ENCODE measurements at places on chromosomes 7 and 10.
A peak's percentile ranks its signal among the peaks of the same experiment; 100 is the strongest.

- peak; percentile 43 for DNase-seq
These were observed at the start of gene FGL2 for GRCh38 chr7:77199013-77199966. TSS of gene FGL2 (minus strand) at chr7:77199819. CDS start at chr7:77199793, 26 bp downstream.

- no peak for DNase-seq
These were observed 225.4 kb downstream of the PAXIP1 start for GRCh38 chr7:154777489-154777888.

- no peak for DNase-seq
These were observed 5.9 kb upstream of the CFAP69 start for GRCh38 chr7:90239050-90239449.

DNA sequence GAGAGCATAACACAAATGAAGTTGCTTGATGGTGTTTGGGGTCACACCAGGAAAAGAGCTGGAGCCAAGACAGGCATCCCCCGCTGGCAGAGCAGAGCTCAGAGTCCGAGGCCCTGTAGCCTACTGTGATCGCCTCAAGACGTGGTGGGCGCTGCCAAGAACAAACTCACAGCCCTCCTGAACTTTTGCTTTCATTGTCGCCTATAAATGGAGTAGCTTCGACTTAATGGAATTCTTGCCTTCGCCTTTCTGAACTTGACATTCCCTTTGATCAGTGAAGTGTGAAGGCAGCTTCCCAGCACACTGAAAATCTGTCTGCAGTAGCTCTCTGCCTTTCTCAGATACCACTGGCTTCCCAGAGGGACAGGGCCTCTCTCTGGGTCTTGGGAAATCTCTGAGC lies 21.3 kb downstream of the CPXM2 start:
- DNase-seq, result peak; percentile 30

GRCh38 chr7:74012842-74013249 lies 15.1 kb upstream of the ELN start:
- no peak for DNase-seq

- DNase-seq, result no peak
These were observed 26.8 kb upstream of the CDK14 start for GRCh38 chr7:90569368-90569767.

DNA sequence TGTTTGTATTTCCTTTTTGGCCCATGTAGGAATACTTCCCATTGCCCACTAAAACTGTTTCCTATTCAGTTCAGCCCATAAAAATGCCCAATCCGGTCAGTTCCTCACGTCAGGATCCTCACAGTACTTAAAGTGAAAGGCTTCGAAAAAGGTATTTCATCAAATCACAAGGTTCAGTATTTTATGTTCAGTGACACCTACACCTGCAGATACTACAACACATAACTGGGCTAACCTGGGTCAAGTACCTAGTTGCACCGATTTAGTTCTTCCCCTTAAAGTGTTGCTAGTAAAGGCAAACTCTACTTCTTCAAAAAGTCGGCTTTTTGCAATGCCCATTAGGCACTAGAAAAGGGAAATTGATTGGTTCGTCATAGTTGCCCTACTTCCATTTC lies 1.1 kb downstream of the SNX13 start:
- peak; percentile 17 for DNase-seq

DNA sequence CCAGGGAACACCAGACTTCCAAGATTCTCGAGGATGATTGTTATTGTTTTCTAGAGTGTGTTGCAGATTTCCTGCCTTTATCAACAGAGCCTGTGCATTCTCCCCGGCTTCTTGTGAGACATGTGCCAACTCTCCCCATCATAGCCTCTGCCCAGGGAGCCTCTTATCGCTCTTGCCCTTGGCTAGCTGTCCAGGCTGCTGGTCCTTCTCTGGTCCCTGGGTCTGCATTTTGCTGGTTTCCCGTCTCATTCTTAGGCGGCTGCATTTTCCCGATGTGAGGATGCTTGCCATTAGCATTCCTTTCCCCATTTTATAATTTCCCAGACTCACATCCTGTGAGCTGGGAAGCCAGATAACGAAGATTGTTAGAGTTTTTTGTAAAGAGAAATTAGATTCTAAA lies 15.2 kb downstream of the SLC13A4 start:
- no peak for DNase-seq

- DNase-seq, result no peak
These were observed 37.3 kb downstream of the TET1 start for GRCh38 chr10:68597407-68597806.

DNA sequence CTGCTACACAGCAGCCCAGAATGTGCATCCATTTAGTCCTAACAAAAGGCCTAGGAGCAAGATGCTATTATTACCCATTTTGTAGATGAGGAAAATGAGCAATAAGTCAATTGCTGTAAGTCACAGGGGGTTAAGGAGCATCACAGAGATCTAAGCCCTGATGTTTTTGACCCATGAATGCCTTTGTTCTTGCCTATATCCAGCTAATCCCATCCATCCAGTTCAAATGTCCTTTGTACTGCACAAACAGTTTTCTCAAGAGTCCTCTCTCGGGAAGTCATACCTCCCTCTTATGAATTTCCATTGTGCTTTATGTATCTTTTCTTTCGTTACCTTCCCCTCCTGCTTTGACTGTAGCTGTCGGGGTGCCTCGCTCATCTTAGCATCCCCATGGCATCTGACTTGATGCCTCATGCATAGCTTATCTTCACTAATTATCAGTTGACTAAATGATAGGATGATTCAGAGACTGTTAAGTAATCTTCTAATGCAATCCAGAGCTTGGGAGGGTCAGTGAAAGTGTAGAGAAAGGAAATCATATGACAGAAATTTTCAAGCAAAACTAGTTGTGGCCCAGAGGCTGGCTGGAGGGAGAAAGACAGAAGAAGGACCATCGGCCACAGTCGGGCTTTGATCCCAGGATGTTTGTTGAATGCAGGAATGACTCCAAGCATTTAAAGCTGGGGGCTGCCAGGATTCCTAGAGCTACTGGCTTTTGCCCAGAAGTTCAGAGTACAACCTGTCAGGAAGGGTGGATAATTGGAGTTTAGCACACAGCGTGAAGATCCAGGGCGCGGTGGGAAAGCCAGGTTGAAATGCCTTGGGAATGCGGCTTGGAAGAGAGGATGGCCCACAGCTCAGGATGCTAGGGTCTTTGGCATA lies 23.5 kb downstream of the BLVRA start:
- DNase-seq, result peak; percentile 75

DNA sequence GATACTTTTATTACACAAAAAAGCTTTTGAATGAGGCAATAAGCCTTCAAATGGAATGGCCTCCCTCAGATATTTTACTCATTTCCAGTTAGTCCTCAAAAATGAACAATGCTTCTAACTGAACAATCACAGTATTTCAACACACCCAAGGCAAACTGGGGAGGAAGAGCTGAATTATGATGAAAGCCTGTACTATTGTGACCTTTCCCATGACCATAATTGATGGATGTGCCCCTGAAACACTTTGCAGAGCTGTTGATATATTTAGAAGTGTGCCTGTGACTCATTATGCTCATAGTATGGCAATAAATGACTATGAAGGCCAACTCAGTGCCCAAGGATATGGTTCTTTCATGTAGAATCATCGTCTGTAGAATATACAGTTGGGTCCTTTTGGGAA lies 248.1 kb downstream of the AHR start:
- peak; percentile 87 for DNase-seq

DNA sequence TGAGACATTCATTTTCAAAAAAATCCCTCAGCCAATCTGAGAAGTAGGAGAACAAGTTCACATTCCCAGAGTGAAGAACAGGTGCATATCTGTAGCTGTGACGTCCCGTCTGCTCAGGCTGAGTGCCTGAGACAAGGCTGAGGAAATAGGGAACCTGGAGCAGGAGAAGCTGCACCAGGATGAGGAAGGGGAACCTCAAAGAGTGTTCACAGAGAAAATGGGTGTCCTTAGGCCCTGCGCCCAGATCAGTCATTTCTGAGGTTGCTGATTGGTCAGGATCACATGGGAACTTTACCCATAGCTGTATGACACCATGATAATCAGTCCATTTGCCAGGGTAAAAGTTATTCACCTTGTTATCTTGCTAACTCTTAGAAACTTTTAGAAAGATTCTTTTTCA lies 34.2 kb upstream of the TARP start:
- DNase-seq, result no peak

DNA sequence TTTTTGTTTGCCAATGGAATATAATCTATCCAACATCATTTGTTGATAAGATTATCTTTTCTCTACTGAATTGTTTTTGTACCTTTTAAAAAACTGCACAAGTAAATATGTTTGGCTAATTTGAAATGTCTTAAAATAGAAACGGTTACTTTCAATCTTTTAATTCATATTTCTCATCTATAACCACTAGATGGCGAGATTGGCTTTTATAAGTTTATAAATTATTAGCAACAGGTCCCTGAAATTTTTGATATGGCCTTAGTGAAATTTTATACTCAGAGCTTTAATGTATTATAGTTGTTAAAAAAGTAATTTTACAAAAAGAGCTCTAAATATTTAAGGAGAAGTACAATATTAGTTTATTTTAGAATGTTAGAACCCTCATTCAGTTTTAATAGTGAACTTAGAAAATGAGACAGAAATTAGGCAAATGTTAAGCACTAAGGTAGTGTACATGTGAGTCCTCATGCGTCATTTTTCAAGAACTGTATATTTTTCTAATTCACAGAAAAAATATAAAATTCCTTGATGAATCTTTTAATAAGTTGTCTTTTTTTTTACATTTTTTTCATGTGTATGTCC lies 592.5 kb downstream of the ARL4A start:
- peak; percentile 7 for DNase-seq

GRCh38 chr10:18685555-18685954 lies 26.3 kb downstream of the ARL5B start:
- DNase-seq, result no peak

Measured in fibroblast of skin of right quadriceps (primary cell).